SHP77 treated with DMSO at 0.1 percent for 48 hours (cell line): ENCODE measurements at places on chromosomes 1 and 21.

DNA sequence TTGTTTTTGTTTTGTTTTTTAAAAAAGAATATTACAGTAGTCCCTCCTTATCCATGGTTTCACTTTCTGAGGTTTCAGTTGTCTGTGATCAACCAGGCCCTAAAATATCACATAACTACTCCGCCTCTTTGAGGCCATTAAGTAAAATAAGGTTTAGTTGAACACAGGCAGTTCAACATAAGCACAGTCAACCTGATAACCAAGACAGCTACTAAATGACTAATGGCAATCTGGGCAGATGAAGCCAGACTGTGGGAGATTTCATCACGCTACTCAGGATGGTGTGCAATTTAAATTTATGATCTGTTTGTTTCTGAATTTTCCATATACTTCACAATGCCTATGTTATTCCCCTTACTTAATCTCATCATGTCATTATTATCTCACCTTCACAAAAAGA, 30.1 kb downstream of the LDLRAD1 start:
- DNase-seq, result no peak

DNA sequence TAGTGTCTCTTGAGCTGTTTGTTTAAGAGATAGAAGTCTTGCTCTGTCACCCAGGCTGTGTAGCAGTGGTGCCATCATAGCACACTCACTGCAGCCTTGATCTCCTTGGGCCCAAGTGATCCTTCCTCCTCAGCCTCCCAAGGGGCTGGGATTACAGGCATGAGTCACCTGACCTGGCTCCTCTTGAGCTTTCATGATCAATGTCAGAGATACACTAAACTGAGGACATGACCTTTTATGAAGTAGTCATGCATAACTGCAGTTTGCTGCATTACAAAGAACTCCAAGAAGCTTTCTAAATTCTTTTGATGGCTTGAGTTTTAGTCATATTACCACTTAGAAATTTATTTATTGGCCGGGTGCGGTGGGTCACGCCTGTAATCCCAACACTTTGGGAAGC, 77.7 kb downstream of the CC2D1B start:
- DNase-seq, result no peak

GRCh38 chr1:115531631-115532264, 110.0 kb upstream of the VANGL1 start:
- no peak for DNase-seq

GRCh38 chr1:30242722-30243457, 480.5 kb downstream of the MATN1 start:
- DNase-seq, result no peak

- DNase-seq, result no peak
Observed at GRCh38 chr1:228059634-228060457, 22.7 kb upstream of the ARF1 start.

GRCh38 chr1:50476800-50477199, 53.6 kb upstream of the DMRTA2 start:
- DNase-seq, result no peak

DNA sequence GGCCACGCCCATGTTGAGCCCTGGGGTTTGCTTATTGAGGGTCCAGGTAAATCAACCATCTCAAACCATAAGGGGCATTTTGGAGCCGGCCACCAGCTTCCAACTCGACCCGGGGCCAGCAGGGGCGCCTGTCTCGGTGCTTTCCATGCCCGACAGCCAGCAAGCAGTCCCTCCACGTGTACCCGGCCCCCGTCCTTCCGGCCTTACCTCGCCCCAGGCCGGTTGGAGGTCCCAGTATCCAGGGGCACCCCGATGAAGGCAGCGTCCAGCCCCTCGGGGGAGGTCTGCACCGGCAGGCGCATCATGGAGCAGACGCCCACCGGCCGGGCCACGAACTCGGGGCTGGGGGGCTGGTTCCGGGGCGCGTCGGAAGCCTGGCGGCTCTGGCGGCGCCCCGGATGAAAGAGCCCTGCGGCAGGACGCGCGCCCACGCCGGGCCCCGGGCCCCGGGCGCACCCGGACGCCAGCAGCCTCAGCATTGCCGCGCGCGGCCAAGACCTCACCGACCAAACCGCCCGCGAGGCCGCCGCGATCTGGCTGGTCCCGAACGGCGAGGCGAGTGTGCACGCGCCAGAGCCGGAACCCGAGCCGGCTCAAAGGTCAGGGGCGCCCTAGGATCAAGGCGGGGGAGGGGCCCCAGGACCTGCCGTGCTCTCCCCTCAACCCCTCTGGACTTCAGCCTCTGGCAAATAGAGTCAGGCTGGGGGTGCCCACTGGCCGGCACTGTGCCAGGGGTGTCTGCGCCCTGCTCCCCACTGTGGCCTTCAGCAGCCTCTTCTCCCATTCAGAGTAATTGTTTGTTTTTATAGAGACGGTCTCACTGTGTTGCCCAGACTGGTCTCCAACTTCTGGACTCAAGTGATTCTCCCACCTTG, at the start of gene AGMAT:
TSS of gene AGMAT (minus strand) at position 563 of the 875 bp plus-strand sequence. CDS start at position 479, 84 bp downstream.
- DNase-seq, result no peak

DNA sequence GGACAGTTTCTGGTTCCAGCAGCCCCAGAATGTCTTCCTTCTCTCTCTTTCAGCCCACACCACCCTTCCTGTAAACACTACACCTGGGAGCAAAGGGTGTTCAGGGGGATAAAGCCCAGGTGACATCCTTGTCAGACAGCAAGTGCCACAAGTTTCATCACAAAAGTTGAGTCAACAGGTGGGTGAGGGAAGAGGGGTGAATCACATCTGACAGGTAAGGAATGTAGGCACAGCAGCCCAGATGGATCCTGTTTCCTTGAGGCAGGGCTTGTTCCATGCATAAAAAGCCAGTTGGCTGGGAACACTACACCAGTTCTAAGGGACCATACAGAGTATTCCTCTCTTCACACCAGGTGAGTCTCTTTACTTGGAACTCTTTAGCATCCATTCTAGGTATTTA, at the start of gene SPRR1B:
TSS of gene SPRR1B (plus strand) at position 309 of the 400 bp plus-strand sequence. CDS start 1,143 bp downstream, outside the sequence.
- DNase-seq, result no peak

DNA sequence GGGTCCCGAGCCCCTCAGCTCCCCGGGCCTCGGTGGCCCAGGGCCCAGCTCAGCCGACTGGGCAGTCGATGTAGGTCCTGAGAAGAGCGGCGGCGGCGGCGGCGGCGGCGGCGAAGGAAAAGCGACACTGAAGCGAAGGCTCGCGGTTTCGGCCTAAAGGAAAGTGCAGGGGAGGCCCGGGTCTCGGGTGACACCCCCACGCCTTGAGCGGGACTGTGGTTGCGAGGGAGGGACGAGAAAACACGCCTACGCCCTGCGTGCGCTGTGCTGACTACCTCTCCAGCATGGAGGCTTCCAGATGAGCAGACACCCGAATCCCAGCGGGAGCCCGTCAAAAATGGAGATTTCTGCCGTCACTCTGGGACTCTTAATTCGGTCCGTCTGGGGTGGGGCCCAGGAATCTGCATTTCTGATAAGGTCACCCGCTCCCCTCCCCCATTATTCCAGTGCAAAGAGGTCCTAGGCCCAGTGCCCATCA, 31.2 kb downstream of the DNTTIP2 start:
- DNase-seq, result peak; percentile 79

- no peak for DNase-seq
Observed at GRCh38 chr1:47618222-47618720, 180.4 kb downstream of the FOXD2 start.

- peak; percentile 81 for DNase-seq
Observed at GRCh38 chr1:81391125-81391828, 409.5 kb upstream of the ADGRL2 start.

- DNase-seq, result no peak
Observed at GRCh38 chr21:35619184-35619583, 441.1 kb downstream of the SETD4 start.

DNA sequence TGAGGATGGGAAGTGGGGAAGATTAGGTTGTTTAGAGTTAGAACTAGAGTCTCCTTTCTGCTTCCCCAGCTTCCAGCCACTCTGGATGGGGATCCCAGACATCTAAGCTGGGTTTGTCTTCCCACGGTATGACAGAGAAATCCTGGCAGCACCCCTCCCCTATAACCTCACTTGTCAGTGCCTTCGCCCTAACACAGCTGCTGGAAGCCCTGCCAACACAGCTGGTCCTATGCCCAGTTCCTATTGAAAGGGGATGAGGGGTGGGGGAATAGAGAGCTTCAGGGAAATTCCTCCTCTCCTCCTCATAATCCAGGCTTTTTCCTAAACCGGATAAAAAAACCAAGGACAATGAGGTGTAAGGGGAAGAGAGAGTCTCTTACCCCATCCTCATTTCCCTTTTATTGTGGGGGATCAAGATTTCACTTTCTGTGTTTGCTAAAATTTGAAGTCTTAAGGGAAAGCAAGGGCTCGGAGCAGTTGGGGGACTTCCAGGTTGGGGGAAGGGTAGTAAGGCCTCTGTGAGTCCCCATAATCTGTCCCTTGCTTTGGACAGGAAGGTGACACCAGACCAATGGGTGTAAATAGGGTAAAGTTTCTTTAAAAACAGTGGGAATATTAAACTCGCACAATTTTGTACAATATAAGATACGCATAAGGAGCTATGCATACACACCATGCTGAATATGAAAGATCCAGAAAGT, 590 bp downstream of the TMOD4 start:
- no peak for DNase-seq

GRCh38 chr1:202189001-202189790, 4.4 kb upstream of the LGR6 start:
- no peak for DNase-seq

GRCh38 chr1:65681096-65681495, 111.6 kb upstream of the PDE4B start:
- no peak for DNase-seq

DNA sequence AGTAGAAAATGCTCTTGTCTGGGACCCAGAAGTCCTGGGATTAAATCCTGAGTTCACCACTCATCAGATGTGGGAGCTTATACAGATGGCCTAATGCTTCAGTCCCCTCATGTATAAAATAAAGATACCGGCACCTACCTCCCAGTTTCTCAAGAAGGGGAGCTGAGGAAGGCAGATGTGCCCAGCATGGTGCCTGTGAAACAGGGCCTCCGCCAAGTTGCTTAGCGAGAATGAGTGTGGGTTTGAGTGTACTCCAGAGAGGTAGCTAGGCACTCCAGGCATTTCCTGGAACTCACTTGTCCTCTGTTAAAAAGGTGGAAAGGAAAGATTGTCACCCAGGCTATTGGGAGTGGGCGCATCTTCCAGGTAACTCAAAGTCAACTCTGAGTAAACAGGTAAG, 37.8 kb downstream of the IER5 start:
- DNase-seq, result no peak

DNA sequence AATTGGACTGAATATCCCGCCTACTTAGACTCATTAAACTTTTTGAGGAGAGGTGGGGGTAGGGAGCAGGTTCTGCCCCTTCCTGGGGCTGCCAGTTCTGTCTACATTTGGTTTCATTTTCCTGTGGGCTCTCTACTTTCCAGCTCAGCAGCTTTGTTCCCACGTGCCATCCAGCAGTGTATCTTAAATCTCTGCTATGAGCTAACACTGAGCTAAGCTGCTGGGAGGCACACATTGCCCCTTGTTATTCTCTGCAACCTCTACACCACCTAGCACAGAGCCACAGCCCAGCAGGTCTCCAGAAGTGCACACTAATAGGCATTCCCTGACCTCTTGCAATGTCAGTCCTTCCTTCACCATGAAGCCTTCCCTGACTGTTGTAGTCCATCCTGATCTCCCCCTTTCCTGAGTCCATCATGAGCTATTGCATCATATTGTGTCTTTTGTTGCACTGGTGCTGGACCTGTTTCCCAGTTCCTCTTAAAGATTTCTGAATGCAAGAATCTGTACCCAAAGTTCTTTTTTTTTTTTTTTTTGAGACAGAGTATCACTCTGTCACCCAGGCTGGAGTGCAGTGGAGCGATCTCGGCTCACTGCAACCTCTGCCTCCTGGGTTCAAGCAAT, 28.7 kb upstream of the NRDC start:
- DNase-seq, result no peak

GRCh38 chr1:97986041-97987005, 65.5 kb upstream of the DPYD start:
- no peak for DNase-seq

DNA sequence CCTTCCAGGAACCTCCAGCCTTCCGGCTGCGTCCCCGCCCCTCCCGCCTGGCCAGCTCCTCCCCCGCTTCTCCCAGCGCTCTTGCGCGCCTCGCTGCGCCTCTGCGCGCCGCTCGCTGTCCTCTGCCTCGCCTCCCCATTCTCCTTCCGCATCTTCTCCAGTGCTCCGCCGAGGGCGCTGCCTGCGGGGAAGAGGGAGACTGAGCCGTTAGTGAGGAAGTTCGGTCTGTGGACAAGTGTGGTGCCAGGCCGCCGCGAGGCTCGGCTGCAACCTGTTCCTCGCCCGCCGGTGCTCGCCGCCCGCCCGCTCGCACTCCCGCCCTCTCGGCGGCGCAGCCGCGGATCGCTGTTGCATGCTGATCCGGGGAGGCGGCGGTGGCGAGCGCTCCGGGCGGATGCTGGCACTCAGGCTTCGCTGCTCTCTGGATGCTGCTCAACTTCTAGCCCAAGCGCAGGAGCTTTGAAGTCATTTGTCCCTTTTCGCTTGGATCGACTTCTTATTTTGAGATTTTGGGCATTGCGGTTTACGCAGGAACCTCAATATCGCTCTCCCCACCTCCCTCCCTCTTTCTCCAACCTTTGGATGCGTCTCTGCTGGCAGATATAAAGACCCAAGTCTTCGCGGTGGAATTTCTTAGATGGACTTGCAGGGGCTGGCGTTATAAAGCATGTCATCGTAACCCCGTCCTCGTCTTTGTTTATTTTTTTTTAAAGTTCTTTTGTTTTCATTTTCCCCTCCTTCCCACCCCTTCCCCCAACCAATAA, 614 bp upstream of the CACNA1E start:
- DNase-seq, result no peak

GRCh38 chr1:115496904-115497527, 144.8 kb upstream of the VANGL1 start:
- DNase-seq, result no peak

- DNase-seq, result no peak
Observed at GRCh38 chr21:28518630-28519029, 474.0 kb downstream of the LTN1 start.

GRCh38 chr1:86018283-86018923, 138.2 kb downstream of the COL24A1 start:
- peak; percentile 15 for DNase-seq

GRCh38 chr1:147630447-147630846, 39.9 kb downstream of the ACP6 start:
- DNase-seq, result no peak

GRCh38 chr1:85313888-85314696, 37.7 kb upstream of the BCL10 start:
- DNase-seq, result no peak

- DNase-seq, result no peak
Observed at GRCh38 chr1:201501144-201501543, 5.8 kb downstream of the CSRP1 start.

- DNase-seq, result no peak
Observed at GRCh38 chr21:46486481-46487126, 27.9 kb downstream of the DIP2A start.

GRCh38 chr1:180926164-180926981, 13.7 kb downstream of the KIAA1614 start:
- DNase-seq, result no peak

DNA sequence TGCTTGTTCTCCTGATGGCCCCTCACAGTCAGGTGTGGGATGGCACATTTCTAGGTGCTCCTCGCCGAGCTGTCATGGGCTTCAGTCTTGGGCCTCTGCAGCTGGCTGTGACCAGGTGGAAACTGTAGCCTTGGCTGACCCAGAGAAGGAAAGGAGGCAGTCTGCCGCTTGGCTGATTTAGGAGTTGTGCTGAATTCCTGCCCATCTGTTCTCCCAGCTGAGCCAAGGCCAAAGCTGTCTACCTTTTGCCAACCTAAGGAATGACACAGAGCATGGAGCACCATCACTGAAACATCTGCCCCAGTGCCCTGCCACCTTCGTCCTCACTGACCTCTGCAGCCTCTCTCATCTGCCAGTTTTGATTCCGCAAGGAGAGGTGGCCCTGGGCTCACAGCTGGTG, 27.9 kb downstream of the UTP25 start:
- no peak for DNase-seq

- DNase-seq, result peak; percentile 25
Observed at GRCh38 chr1:5374192-5374591, 618.0 kb downstream of the NPHP4 start.

GRCh38 chr1:60878323-60878722, 204.0 kb upstream of the NFIA start:
- no peak for DNase-seq
